ENCODE measurements at places on chromosomes 16 and 17. TPM values are rescaled to one million over a fixed set of nuclear protein-coding genes. Genes with fewer than 3 reads are reported as not detected.

DNA sequence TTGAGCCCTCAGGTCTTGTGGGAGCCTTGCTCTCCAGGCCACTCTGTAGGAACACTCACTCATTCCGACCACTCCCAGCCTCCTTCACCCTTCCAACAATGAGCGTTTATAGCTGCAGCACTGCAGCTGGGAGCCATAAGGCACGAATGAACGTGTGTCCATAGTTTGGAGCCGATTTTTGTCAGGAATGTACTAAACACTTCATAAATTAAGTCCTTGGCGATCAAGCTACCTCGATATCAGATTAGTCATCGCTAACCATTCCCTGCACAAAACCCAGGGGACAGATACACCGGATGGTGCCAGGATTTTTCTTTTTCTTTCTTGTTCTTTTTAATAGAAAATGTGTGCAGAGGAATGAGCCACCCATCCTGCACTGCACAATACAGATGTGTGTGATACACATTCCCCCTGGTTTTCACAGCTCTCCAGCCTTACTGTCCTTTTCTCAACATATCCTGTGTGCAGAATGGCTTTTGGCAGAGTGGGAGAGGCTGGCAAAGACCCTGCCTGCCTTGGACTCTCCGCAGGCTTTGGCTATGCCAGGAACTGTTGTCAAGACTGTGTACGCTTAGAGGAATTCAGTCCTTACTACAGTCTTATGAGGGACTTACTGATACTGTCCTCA is 68.4 kb upstream of the ELAC2 start:
- DNase-seq = no peak

DNA sequence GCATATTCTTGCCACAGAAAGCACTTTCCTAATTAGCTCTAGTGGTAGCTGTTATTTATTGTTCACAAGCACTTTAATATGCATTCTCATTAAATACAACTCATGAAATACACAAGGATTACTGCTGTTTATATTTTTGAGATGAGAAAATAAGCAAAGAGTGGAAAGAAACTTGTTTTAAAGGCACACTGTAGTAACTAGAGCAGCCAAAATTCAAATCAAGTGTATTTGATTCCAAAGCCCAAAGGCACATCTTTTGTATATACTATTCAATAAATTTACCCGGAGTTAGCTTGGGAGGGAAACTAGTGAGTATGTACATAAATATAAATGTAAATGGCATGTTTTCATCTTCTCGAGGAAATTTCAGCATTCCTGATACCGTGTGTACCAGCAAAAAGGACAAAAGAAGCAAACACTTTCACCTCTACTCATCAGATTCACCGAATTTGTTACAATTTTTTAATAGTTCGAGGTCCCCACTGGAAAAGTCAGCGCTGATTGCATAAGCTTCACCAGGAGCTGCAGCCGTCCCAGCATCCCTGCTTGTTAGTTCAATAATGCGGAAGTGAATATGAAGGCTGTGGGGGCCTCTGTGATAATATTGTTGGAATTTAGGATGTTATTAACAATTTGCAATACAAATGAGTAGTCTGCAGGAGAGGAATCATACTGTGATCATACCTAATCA is 371.6 kb upstream of the MON1B start:
- no peak for DNase-seq

- DNase-seq = no peak
These were observed 17.9 kb downstream of the CFAP20 start for GRCh38 chr16:58111302-58111627.

DNA sequence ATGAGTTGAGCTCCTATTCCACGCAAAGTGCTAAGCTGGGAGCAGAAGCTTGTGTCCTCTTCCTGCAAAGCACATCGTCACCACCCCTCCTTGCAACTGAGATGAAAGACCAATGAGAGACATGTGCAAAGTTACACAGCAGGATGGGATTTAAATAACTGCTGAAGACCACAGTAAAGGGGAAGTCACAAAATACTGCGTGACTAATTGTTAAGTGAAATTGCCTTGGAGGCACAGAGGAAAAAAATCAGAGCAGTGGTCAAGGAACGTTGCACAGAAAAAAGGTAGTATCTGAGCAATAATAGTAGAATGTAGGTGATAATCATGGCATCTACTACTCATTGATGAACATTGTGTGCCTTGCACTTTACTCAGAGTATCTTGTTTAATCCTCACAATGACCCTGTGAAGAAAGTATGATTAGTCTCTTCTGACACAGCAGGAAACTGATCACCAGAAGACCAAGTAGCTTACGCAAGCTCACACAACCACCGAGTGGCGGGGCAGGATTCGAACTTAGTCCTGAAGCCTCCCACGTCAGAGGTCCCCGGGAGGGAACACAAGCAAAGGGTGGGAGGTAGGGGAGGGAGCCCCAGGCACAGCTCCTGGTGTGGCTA is 15.4 kb upstream of the MYO18A start:
- no peak for DNase-seq

DNA sequence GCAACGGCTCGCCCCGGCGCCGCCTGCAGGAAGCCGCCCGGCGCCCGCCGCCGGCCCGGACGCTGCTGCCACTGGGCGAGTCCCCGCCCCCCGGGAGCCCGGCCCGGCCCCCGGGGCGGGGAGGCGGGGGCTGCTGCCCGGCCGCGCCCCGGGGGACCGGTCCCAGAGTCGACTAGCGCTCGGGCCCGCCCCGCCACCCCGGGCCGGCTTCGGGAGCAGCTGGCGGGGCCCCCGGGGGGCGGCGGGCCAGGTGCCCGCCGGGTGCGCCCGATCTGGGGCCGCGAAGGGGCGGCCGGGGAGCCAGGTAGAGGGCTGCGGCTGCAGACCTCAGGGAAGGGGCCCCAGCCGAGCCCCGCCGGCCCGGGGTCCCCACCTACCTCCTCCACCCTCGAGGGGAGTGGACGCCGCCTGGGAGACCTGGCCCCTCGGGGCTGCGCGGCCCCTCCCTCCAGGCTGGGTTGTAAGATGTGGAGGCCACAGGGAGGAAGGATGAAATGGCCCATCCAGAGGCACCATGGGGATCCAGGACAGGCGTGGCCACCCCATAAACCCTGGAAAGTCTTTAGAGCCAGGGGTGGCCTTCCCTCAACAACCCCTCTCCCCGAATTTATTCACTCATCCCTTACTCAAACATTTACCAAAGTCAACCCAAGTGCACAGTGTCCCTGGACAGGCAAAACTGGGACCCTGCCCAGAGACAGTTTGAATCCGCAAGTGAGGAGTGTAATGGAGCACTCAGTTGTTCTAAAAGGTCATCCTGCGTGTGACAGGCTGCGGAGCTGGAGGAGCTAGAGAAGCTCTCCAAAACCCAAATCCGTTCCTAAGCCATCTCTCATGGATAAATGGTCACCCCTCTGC is at the start of gene CDYL2:
CDYL2 (minus strand) TSS at position 73 of the 858 bp plus-strand sequence. CDS start 425 bp downstream, outside the sequence.
- DNase-seq = no peak

DNA sequence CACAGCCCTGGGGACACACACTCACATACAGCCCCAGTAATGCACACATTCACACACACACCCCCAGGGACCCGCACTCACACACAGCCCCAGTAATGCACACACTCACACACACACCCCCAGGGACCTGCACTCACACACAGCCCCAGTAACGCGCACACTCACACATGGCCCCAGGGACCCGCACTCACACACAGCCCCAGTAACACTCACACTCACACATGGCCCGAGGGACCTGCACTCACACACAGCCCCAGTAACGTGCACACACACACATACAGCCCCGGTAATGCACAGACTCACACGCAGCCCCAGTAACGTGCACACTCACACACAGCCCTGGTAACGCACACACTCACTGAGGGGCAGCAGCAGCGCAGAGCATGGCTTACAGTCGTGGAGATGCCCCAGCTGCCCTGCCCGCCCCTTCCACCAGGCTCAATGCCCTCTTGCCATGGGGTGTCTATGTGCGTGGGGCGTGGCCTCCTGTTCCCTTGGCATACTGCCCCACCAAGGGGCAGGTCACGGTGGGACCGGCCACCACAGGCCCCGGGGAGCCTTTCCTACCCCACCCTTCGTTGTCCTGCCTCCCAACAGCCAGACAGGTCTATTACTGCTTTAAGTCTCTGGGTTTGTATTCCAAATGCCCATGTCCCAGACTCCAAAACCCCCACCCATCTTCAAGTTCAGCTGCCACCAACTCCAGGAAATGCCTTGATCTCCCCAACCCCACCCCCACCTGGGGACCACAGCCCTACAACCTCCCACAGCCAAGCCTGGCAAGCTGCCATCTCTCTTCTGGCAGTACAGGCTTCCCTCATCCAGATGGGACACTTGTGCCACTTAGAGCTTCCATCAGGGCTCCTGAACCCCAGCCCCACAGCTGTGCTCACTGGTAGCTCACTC is 2.7 kb downstream of the CCDC102A start:
- DNase-seq = peak; percentile 53

GRCh38 chr17:50944054-50944901 is 78.1 kb upstream of the TOB1 start:
- peak; percentile 92 for DNase-seq

GRCh38 chr16:1781758-1782407 is 488 bp downstream of the SPSB3 start:
- DNase-seq = no peak

DNA sequence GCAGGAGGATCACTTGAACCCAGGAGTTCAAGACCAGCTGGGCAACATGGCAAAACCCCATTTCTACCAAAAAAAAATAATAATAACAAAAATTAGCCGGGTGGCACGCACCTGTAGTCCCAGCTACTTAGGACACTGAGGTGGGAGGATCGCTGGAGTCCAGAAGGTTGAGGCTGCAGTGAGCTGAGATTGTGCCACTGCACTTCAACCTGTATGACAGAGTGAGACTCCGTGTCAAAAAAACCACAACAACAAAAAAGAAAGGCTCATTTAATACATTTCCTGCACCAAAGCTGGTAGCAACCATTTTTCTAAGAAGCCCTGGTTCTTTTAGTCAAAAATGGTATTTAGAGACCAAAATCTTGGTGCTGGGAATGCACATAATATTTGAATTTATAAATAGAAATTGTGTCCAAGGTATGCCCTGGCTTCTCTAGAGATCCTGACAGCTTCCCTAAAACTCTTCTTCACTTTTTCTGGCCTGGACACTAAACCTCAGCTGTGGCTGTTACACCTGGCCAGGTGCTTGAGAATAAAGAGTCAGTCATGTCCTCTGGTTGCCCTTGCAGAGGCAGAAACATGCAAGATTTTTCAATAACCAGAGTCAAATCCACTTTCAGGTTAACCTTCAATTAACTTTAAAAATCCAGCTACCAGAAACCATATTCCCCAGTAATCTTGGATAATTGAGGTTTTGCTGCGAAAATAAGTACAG is 35.9 kb downstream of the SCNN1B start:
- no peak for DNase-seq

GRCh38 chr17:37123941-37124820 is 175.4 kb downstream of the AATF start:
- no peak for DNase-seq

- DNase-seq = no peak
These were observed 2.7 kb downstream of the TXNDC17 start for GRCh38 chr17:6643451-6644125.

DNA sequence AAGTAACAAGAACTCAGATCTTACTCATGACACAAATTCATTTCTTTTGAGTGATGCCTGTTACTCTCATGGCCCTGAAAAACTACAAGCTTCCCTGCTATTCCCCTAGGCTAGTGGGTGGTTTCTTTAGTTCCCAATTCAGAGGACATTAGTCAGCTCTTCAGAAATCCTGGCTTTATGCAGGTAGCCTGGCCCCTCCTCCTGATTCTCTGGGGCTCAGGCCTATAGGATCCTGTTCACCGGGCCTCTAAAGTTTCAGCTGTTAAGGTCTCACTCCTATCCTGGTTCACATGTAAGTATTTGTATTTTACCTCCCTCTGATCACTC is 87.3 kb upstream of the IRX5 start:
- DNase-seq = no peak

DNA sequence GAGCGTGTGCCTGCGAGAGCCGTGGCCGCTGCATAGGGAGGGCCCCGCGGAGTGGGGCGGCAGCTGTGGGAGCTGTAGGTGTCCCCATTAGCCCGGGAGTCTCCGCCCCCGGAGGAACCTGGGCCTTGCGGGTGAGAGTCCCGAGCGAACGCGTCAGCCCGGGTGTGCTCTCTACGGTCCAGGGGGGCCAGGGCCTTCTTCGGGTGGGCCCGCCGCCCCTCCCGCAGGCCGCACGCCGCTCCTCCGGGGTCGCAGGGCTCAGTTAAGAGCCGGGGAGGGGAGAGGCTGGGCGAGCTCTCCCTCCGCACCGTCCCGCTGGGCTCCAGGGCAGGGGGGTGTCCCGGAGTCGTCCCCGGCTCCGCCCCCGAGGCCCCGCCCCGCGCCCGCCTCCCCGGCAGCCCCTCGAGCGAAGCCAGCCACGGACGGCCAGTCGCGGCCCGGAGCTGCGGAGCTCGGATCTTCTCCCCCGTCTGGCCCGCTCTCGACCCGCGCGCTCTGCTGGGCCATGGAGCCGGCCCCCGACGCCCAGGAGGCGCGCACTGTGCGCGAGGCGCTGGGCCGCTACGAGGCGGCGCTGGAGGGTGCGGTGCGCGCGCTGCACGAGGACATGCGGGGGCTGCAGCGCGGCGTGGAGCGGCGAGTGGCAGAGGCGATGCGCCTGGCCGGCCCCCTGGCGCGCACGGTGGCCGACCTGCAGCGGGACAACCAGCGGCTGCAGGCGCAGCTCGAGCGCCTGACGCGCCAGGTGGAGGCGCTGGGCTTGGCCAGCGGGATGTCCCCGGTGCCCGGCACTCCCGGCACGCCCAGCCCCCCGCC is at the start of gene SMTNL2:
SMTNL2 (plus strand) TSS at position 429 of the 816 bp plus-strand sequence; CDS start at position 506, 77 bp downstream.
- DNase-seq = no peak

DNA sequence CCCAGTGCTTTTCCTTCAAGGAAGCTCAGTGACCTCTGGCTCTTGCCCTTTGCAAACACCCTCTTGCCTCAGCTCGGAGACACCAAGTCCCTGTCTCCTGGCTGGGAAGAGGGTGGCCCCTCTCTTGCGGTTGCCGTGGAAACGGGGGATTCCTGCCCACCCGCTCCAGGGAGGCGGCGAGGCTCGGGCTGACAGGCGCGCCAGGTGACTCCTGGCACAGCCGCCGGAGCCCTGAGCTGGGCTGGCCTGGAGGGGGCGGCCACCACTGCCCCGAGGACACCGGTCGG is 71.4 kb downstream of the ABR start:
- no peak for DNase-seq

DNA sequence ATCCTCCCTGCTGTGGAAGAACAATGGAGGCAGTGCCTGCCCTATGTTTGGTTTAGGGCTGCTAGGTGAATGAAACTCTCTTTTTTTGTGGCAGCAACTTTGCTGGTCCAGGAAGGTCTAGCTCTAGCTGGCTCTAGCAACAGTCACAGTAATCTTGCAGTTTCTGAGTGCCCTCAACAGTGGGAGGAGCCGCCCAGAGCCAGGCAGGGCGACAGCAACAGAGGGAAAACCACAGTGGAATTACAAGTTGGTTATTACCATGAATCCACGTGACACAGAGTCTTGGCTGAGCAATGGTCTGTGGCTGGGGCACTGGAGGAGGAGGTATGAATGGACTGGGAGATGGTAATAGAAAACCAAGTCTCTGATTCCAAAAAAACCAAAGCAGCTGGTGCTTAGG is 10.3 kb downstream of the HSPB9 start:
- DNase-seq = peak; percentile 73

GRCh38 chr17:2125013-2125535 is 70.2 kb downstream of the HIC1 start:
- no peak for DNase-seq

Gene APPBP2
- 52.3 TPM for total RNA-seq

Gene ADAP2
- 8.5 TPM for total RNA-seq

Gene ACSM2B
- total RNA-seq = not detected

Gene SECTM1
- total RNA-seq = 12.6 TPM

Gene KRT33B
- not detected for total RNA-seq

Gene CDH3
- total RNA-seq = 17.4 TPM

Gene TSR3
- 38.2 TPM for total RNA-seq

Gene CTRB2
- total RNA-seq = not detected

Gene TMEM220
- total RNA-seq = 17.6 TPM

Gene AIPL1
- total RNA-seq = not detected

Gene IL21R
- 0.60 TPM for total RNA-seq

Data from ureter (tissue), 1 donor.